ENCODE measurements at places on chromosomes 2 and 18.

DNA sequence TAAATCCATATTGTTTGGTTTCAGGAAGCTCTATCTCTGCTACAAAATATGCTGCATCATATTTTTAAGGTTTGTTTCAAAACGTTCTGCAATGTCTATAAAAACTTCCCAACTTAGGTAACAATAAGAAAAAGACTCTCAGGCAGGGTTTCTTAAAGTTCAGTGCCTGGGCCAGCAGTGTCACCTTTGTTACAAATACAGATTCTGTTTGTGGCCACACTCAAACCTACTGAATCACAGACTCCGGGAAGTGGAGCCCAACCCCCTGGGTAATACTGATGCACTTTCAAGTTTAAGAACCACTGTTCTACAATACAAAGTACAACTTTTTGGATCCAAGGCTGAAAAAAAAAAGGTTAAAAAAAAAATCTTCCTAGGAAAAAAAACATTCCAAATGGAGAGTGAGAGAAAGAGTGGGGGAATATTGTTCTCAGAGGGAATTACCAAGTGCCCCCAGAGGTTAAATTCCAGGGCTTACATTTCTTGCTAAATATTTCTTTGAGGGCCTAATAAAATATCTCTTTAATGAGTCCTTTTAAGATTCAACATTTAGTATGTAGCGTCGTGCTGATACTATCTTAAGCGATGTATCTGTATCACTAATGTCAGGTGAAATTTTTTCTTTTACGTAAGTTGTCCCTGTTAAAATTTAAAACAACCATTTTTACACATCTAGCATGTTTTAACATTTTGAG is 476.7 kb downstream of the TXNL1 start:
- DNase-seq: no peak

DNA sequence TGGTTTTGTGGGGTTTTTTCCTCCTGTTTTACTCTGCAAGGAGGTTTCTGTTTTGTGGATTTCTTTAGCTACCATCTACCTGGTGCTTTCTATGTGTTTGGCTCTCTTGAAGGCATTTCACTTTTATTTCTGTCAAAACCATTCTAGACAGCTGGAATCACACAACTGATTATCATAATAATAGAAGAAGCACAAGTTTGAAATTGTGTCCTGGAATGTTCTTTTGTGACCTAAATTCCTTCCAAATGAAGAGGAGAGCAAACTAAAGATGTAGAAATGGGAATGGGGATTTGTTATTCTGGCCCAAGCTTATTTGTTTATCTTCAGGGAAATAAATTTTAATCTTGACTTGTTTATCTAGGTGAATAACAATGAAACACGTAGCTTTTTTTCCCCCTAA is 17.0 kb upstream of the MFSD2B start:
- no peak for DNase-seq

GRCh38 chr2:170505631-170506275 is 209.4 kb upstream of the SP5 start:
- DNase-seq: no peak

DNA sequence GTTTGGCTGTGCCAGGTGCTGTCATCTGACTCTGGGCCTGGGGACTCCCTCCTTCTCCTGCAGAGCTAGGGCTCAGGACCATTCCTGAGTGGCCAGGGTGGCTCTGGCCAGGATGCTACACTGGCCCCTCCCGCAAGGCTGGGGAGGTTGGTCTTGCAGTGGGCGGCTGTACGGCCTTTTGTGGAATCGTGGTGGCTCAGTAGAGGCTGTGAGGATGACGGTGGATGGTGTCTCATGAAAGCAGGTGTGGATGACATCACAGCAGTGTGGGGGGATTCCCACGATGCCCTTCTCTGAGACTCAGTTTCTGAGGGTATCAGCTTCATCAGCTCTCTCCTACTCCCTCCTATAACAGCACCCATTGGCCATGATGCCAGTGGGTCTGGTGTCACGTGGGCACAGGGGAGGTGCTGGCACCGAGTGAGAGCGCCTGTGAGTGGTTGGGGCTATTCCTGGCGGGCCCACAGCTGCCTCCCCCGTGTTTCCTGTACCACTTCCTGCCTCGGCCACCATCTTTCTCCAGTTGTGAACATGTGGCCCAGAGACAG is 144.2 kb upstream of the HDAC4 start:
- no peak for DNase-seq

DNA sequence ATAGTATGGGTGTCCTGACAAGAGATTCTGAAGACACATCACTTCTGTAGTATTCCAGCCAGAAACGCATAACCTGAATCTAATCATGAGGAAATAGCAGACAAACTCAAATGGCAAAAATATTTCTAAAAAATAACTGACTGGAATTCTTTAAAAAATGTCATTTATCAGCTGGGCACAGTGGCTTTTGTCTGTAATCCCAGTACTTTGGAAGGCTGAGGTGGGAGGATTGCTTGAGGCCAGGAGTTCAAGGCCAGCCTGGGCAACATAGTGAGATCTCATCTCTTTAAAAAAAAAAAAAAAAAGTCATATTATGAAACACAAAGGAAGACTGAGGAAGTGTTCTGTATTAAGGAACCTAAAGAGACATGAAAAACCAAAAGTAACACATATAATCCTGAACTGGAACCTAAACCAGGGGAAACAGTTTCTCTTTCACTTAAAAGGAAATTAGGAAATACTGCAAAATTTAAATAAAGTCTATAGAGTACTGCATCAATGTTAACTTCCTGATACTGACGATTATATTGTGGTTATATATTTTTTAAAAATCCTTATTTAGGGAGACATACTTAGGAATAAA is 29.9 kb downstream of the SESTD1 start:
- no peak for DNase-seq
